ENCODE measurements at places on chromosomes 4 and X. TPM values are rescaled to one million over a fixed set of nuclear protein-coding genes. Genes with fewer than 3 reads are reported as not detected.

The CT47B1 gene
- total RNA-seq: not detected

The PABPC4L gene
- total RNA-seq: 0.38 TPM

The OTUD6A gene
- total RNA-seq: not detected

The STOX2 gene
- 0.38 TPM for total RNA-seq

The EDA2R gene
- total RNA-seq: 14.9 TPM

The TMEM271 gene
- not detected for total RNA-seq

The NLRP2B gene
- not detected for total RNA-seq
